Stimulated activated CD8-positive, alpha-beta memory T cell treated with anti-CD3 and anti-CD28 coated beads, Interleukin-2, amount 100 ng/mL, for 1 hour (primary cell): ENCODE measurements at places on chromosomes 4 and X.

DNA sequence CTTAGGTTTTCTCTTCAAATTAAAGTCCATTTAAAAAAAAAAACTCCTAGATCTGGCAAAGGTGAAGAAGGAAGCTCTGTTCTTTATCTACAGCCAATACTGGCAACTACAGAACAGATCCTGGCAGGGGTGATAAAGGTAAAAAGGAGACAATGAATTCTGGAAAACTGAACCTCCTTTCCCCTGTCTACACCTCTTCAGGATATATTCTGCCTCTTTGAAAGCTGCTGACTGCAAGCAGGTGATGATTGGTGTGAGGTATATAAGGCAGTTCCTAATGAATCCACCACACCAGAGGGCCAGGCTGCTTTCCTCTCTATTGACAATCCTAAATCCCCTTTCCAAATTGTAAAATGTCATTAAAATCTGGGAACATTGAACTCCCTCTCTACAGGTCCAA, 370.1 kb downstream of the PPP3CA start:
- DNase-seq, result no peak

DNA sequence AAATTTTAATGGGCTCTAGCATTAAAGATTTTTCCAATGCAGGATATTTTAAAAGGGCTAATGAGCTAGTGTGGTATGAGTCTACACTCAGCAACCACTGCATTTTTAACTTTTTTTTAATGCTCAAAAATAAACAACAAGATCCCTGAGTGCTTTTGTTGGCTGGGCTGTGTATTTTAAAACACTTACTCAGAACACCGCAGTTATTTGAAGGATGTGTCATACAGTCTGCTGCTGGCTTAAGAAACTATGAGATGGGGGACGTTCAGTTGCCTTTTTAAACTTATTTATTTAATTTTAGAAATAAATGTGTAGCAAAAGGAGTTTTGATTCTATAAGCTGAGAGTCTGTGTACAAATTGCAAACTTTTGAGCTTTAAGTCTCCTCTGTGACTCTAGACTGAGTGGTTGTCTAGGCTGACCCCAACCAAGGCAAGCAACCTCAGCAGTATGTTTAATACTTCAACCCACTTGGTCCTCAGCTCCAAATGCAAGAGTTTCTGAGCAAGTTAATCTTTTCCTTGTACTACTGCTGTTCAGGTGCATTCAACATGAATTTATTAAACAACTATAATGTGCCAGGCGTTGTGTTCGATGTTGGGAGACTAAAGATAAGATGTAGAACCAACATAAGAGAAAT, 278.6 kb upstream of the DIPK2B start:
- DNase-seq, result no peak

GRCh38 chrX:153968754-153969124, 2.9 kb downstream of the HCFC1 start:
- no peak for DNase-seq

DNA sequence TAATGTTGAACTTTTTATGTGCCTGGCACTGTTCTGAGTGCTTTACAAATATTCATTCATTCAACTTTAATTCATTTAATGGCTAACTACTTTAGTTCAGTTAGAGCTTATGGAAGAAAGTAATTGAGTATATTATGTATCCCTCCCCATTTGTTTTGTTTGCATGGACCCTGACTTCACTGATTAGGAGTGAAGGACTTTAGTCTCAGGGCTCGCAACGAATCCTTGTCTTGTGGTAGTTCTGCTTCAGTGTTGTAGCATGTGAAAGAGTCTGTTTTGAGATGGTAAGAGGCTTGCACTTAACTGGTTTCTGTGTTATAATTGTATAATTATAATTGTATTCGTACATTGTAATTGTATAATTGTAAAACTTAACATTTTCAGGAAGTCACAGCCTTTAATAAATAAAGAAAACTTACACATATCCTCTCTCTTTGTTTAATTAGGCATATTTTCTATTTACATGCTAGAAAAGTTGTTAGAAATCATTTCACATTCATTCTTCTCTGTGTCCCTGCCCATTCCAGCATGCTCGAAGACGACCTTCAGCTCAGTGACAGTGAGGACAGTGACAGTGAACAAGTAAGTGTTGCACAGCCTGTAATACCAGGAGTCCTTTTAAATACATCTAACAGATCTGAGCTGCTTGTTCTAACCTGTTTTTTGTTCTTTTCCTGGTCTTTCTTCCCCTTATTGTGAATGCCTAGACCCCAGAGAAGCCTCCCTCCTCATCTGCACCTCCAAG, 115.1 kb downstream of the KLHL8 start:
- DNase-seq, result no peak

DNA sequence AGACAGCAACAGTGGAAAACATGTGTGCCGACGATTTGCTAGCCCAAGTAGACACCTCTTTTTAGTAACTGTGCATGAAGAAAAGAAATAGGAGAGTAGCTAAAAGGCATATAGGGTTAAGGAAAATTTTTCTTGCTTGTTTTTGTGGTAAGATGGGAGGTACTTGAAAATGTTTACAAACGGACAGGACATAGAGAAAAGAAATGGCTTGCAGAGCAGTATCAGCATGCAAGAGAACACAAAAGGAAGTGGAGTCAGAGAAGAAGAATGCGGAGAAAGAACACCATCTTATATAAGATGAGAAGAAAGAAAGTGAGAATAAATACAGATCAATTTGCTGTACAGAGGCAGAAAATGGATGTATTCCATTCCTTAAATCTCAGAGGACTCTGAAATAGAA, 263.7 kb upstream of the ETNPPL start:
- no peak for DNase-seq
